AML-193 (cell line): ENCODE measurements at places on chromosomes 5 and 9.
A peak's percentile ranks its signal among the peaks of the same experiment; 100 is the strongest.

DNA sequence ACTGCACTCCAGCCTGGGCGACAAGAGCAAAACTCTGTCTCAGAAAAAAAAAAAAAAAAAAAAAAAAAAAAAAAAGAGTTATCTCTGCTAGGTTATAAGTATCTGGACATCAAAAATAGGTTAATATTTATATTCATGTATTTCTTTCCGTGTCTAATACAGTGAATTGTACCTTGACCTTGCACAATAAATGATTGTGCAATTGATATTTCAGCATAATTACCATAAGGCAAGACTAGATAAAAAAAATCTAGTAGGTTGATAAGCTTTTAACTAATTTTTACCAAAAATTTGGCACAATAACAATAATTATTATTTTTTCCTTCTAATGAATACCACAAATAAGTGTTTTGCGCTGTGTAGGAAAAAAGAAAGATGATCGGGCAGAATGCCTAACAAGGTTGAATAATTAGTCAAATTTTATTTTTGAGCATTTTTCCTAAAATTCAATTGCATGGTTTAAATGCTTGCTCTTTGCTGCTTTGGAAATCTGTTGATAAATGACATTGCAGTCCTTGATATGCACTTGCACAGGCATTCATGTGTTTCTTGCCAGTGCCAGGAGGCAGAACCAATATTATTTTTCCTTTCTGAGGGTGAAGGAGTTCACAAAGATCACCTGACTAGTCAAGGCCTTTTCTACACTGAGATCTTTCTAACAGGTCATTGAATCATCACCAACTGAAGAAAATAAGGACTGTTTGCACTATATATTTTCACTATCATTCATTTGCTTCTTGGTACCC lies 127.5 kb downstream of the ARRDC3 start:
- DNase-seq, result peak; percentile 15

- DNase-seq, result no peak
These were observed 462.7 kb upstream of the CD180 start for GRCh38 chr5:67659288-67659687.

GRCh38 chr5:111699976-111700375 lies 57.0 kb downstream of the NREP start:
- no peak for DNase-seq

DNA sequence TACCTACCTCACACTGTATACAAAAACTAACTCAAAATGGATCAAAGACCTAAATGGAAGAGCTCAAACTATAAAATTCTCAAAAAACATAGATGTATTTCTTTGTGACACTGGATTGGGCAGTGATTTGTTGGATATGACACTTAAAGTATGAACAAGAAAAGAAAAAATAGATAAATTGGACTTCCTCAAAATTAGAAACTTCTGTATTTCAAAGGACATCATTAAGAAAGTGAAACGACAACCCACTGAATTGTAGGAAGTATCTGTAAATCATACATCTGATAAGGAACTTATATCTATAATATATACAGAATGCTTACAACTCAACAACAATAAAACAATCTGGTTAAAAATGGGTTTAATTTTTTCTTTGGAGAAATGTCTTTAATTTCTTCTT lies 96.7 kb downstream of the NRG2 start:
- peak; percentile 1 for DNase-seq

DNA sequence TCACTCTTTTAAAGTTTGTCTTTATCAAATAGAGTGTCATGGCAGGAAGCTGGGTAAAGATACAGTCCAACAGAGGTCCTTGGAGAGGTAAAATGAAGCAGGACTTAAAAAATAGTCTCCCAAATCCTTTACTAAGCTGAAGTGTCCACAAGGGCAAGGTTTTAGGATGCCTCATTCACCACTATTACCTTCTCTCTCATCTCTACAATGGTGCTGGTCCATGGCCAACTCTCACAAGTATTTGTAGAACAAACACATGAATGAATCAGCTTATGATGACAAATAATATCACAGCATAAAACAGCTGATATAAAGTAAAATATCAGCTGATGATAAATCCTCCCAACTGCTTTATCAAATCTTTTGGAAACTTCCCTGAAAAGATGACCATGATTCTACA lies 162.3 kb upstream of the ZNF462 start:
- DNase-seq, result no peak

- no peak for DNase-seq
These were observed 80.1 kb downstream of the EFNA5 start for GRCh38 chr5:107590686-107591085.

GRCh38 chr9:120526534-120526933 lies 53.4 kb downstream of the CDK5RAP2 start:
- no peak for DNase-seq

DNA sequence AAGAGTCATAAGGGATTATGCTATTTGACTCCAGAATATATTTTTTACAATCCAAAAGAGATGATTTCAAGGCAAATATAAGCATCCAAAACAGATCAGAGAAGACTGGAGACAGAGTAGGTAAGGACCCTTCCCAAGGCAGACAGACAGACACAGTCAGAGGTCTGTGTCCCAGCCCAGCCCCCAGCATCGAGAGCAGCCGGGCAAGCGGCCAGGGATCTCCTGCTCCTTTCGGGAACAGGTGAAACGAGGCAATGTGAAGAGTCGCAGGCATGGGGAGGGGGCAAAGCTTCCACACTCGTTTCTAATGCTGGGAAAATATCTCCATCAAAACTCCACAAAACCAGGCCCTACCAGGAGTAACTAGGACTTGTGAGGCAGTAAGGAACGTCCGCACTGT lies 5.8 kb downstream of the PAEP start:
- no peak for DNase-seq

- no peak for DNase-seq
These were observed 8.6 kb upstream of the ANKRD33B start for GRCh38 chr5:10555277-10555684.

DNA sequence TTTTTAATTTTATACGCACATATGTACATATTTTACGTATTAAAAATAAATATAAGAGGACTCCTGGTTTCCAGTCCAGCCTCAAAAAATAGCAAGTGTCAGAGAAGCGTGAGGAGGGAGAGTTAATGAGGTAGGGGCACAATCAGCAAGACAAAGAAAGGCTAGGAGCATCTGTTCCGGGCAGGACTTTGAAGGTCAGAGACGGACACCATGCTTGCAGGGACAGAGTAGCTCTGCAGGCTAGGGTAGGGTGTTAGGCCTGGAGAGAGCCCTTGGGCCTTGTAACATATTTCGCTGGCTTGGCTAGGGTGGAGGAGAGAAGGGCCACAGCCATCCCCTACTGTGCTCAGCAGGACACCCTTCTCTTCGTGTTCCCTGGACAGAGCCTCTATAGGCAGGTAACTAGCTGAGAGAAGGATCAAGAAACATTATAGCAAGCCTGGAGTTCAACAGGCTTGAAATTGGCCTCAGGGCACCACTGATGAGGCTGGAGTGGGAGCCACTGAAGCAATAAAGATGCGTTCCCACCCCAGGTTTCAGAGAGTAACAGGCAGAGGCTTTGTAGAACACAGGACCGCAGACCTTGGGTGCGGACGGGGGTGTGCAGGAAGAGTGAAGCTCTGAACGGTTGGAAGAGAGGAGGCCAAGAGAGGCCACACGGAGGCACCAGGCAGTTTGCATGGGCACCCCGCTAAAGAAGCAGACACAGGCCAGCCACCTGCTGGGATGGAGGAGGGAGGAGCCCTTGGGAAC lies 9.7 kb upstream of the IPPK start:
- DNase-seq, result no peak
